ENCODE measurements at places on chromosomes 11 and 22.

- DNase-seq = no peak
Observed at GRCh38 chr11:10611979-10612862, 43.8 kb upstream of the LYVE1 start.

GRCh38 chr11:78150754-78151153, 11.3 kb upstream of the ALG8 start:
- DNase-seq = no peak

DNA sequence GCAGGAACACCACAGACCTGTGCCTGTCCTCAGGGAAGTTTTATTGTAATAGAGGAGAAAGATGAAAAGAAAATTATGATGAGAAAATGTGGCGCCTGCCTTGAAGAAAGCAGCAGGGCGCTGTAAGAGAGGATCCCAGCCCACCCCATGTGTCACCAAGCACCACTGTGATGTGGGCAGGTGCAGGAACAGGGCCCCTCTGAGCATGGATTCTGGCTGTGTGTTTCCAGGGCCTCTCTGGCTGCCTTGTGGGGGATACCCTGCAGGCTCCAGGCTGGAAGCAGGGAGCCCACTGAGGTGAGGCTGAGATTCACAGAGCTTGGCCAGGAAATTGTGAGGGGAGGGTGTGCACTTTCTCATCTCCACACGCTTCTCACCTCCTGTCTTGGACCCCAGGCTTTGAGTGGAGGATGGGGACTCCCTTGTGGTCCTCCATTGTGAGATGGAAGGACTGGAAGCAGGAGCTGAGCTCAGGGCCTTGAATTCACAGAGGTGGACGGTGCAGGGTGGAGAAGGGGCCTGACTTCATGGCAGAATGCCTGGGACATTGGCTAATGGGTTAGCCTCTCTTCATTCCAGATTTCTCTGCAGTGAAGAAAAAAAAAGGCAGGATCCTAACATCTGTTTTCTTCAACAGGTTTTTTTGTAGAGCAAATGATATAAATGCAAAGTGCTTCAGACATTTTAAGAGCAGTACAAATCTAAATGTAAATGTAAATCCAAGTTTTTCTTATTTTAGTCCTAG, 246.6 kb upstream of the B3GAT1 start:
- no peak for DNase-seq

GRCh38 chr22:20169253-20169822, 18.5 kb upstream of the CCDC188 start:
- DNase-seq = no peak

GRCh38 chr11:15889363-15890030, 466.8 kb downstream of the SOX6 start:
- no peak for DNase-seq

- no peak for DNase-seq
Observed at GRCh38 chr11:11706028-11706427, 84.2 kb upstream of the GALNT18 start.

GRCh38 chr11:115518983-115519628, 14.9 kb upstream of the CADM1 start:
- DNase-seq = no peak

DNA sequence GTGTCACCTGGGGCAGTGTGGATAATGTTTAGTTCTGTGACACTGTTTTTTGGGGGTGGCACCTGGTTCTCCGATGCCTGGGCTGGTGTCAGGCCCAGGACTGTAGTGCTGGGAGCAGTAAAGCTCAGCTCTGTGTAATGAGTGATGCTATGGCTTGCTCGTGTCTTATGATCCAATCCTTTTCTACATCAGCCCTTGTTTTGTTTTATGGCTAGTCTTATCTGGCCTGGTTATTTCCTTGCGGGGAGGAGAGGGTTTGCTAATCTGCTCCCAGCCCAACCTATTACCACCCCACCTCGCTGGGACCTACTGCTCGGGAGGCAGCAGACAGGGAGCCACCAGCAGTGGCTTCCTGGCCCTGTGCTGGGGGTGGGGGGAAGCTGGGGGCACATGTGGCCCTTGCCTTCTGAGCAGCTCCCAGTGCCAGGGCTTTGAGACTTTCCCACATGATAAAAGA, 35.0 kb upstream of the TPBGL start:
- DNase-seq = no peak

- DNase-seq = no peak
Observed at GRCh38 chr11:32305460-32305859, 129.9 kb downstream of the WT1 start.

GRCh38 chr11:82988936-82989627, 82.6 kb downstream of the RAB30 start:
- no peak for DNase-seq

DNA sequence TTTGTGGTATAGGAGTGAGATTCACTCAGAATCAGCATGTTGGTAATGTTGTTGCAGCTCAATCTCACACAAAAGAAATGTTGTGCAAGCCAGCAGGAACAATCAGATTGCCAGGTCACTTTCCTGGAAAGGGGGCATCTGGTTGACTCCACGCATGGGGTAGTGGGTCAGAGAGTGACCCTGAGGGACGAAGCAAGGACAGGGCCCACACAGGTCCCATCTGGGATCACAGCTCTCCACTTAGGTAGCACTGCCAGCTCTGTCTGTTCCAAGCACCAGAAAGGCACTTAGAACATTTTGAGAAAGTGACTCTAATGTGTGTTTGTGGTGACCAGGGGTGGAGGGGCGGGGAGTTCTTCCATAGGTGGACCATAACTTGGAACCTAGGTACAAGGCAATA, 109.5 kb downstream of the RASSF10 start:
- no peak for DNase-seq

DNA sequence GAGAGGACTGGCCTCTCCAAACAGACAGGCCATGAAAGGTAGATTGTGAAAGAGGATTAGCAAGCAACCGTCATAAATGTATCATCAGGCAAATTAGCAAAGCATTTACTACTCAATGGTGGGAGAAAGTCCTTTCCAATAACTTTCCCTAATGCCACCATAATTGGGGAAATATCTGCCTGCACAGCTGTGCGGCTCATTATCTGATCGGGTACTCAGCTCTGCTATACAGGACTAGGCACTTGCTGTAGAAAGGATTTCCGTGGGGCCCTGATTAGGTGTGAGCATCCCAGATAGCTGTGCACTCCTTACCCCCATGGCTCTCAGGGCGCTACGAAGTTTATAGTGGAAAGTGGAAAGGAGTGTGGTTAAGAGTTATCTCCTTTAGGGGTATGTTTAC, 309.7 kb upstream of the PLET1 start:
- DNase-seq = no peak

- no peak for DNase-seq
Observed at GRCh38 chr11:68828155-68828931, 13.4 kb downstream of the CPT1A start.

DNA sequence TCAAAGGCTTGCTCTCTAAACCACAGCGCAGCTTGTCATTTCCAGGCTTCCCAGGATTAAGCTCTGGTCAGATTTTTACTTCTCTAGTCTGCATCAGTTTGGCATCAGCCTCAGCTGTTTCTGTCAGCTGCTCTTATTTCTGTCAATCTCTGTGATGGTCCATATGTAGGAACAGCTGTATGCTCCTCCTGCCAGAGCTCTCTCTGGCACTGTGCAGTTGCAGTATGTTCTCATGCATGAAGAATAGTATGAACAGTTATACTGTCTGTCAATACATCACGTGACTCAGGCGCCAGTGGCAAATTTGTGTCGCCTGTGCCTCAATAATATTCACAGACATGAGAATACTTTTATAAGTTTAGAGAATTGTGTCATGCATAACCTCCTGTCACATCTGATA, 6.7 kb downstream of the OR6M1 start:
- no peak for DNase-seq

DNA sequence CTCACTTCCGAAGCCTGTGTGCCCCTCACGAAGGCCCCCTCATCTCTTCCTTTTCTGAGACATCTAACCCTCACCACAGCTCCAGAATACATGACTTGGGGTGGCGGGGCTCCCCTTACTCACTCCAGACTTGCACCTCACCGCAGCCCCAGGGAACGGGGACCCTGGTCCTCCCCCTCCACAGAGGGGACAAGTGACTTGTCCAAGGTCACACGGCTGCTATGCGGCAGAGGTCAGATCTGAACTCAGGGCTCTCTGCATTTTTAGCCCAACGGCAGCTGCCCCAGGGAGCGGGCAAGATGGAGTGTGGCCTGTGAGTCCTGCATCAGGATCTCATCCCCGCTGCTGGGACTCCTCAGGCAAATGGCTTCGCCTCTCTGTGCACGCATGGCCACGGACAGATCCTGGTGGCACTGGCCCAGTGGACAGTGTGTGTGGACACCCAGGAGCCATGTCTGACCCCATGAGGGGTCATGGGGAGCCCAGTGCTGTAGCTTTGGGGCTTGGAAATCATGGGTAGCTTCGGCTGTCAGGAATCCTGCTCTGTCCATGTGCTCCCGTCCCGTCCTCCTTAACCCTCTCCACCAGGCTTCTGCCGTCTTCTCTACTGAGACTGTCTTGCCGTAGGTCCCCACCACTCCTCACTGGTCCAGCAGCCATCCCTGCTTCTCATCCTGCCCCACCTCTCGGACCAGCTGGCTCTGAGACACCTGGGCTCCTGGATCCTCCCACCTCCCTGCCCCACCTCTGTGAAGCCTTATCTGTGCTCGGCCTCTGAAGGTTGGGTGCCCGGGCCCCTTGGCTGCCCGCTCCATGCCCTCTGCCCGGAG, 48.0 kb upstream of the CARS1 start:
- DNase-seq = no peak

GRCh38 chr11:120256178-120256577, 16.2 kb downstream of the POU2F3 start:
- DNase-seq = no peak

GRCh38 chr22:29359469-29359868, 28.9 kb downstream of the AP1B1 start:
- DNase-seq = no peak

- no peak for DNase-seq
Observed at GRCh38 chr22:34490886-34491285, 570.6 kb upstream of the LARGE1 start.

DNA sequence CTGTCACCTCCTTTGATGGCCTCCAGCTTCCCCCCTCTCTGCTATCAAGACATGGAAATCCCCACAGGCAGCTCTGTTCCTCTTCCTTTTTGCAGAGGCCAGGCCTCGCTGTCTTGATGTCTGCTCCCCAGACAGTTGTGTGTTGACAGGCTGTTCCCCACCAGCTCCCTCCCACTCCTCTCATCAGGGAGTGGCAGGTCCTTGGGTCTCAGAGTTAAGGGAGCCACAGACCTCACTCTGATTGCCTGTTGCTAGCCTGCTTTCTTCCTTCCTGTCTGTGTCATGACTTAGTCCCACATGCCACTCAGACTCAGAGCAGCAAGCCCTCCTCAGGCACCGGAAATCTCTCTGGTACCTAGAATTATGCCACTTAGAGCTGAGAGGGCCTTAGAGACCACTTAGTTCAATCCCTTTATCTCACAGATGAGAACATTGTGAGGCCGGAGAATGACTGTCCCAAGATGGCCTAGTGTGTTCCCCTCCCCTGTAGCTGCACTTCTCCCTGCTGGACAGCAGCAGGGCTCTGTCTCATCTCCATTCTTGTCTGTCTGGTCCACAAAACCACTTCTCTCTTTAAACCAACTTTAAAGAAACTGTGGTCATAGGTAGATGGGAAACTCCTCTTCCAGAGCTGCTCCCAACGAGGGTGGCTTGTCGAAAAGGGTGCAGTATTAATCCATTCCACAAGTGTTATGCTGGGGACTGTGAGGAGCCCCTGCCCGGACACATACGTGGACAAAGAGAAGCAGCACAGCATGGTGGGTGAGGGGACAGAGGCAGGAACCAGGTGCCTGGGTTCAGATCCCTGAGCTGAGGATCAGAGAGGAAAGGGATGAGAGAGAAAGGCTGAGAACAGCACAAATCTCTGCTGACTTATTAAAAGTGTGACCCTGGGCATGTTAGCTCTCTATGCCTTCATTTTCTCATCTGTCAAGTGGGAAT, 4.2 kb downstream of the AMPD3 start:
- no peak for DNase-seq

DNA sequence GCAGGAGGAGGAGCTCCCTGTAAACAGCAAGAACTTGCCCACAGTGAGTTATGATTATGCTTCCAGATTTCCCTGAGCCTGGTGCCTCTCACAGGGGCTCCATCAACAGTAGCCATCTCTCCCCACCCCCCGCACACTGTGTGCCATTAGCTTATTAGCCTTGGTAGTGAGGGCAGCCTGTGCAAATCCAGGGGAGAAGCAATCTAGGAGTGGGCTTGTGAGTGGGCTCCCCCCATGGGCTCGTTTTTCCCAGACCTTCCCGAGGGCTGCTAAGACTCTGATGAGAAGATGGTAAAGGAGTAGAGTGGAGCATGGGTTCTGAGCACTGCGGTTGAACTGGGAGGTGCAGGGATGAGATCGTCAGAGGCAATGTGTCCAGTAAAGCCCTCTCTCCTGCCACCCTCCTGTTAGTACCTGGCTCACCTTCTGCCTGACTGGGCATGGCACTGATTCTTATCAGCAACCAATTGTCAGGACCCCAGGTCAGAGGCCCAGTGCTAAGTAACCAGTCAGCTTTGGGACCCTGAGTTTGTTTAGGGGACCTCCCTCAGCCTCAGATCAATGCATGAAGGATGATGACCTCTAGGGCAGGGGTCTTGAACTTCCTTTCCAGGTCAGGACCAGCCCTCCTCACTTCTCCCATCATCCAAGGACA, 38.4 kb upstream of the TP53I11 start:
- no peak for DNase-seq

- DNase-seq = no peak
Observed at GRCh38 chr11:16685914-16686313, 52.5 kb upstream of the C11orf58 start.

DNA sequence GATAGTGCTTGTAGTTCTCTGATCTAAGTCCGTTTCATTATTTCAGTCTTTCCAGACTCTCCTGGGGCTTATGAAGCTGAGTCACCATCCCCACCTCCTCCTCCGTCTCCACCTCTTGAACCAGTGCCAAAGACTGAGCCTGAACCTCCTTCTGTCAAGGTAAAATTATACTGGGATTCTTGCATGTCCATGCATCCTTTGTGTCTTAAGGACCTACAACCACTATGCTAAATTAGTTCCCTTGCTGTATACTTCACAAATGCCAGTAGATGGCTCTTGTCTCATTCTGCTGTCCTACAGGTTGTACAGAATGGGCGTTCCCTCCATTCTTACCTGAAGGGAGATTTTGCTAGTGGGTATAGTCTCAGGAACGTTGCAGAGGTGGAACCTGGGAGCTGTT, 42.2 kb downstream of the POLD3 start:
- no peak for DNase-seq

All from SK-N-MC (cell line).